ENCODE measurements at places on chromosomes 4 and X.

GRCh38 chr4:177391953-177392352 is 50.3 kb downstream of the AGA start:
- DNase-seq: no peak

DNA sequence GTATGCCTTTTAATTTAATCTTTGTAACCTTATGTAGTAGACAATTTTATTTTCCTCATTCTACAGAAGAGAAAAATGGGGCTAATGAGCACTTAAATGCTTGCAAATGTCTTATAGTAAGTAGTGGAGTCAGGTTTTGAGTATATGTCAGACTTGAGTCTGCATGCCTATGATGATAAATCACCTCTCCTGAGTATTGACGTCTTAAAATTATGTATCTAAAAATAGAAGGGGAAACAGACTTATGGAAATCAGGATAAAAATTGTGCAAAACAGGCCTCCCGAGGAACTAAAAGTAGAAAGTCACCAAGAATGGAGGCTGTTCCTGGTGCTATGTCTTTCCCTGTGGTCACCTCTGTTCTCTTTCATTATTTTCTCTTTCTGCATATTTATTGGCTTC is 92.7 kb downstream of the STIM2 start:
- no peak for DNase-seq

- DNase-seq: no peak
Measured at GRCh38 chr4:47624031-47624441, 139.0 kb downstream of the ATP10D start.

GRCh38 chr4:76036855-76037254 is 985 bp upstream of the CXCL11 start:
- no peak for DNase-seq
